ENCODE measurements at places on chromosomes 1 and 21.

DNA sequence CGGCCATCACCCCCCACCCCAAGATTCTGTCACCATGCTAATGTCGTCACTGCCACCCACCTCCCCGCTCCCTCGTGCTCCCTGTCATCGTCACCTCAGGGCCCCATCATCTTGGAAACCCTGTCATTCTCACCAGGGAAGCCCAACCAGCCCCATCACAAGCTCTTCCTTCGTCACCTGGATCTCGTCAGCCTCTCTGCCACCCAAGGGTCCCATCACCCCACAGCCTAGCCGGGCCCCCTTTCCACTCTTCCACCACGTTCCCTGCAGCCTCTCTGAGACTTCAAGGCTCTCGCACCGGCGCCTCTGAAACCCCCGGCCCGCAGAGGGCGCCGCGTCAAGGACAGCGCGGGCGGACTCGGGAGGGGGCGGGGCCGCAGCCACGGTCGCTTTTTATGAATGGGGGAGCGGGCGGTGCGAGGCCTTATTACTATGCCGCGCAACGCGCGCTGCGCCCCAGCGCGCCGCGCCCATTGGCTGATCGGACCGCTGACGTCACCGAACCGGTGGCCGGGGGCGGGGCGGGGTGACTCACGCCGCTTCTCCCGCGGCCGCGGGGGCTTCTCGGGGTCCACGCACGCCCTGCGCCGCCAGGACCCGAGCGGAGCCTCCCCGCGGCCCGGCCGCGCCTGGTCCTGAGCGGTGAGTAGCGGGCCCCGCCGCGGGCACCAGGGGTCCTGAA lies at the start of gene GPR3:
GPR3 (plus strand) TSS at position 527 of the 682 bp plus-strand sequence. CDS start 1,177 bp downstream, outside the sequence.
- peak; percentile 85 for DNase-seq

GRCh38 chr1:7223334-7224080 lies 438.3 kb downstream of the CAMTA1 start:
- no peak for DNase-seq

DNA sequence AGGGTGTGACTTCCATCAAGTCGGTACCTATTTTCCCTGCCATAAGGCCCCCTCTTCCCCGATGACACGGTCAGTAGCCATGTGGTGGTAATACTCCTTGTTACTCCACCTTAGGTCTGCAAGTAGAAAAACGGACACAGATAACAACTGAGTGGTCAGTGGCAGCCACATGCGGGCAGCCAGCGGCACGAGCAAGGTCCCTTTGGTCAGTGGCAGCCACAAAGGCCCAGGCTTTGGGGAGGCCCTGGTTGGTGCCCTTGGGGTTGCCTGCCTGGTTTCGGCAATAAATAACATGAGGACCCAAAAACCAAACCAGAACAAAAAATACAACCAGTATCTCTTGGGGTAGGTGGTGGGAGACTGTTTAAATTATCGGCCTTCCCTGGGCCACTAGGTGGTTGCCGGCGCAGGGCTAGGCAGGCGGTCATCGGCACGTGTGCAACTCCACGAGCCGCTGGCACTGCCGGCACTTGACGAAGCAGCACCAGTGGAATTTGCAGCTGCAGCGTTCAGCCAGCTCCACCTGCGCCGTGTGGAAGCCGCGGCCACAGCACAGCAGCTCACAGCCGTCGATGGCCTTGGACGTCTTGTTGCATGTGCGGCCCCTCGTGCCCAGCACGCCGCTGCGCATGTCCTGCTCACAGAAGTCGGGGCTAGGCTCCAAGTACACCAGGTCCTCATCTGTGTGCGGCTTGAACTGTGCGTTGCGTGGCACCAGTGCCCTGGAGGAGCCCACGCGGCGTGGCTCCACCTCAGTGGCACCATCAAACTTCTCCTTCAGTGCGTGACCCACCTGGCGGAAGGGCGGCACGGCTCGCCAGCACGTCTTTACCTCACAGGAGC lies 23.1 kb downstream of the WNT4 start:
- no peak for DNase-seq

DNA sequence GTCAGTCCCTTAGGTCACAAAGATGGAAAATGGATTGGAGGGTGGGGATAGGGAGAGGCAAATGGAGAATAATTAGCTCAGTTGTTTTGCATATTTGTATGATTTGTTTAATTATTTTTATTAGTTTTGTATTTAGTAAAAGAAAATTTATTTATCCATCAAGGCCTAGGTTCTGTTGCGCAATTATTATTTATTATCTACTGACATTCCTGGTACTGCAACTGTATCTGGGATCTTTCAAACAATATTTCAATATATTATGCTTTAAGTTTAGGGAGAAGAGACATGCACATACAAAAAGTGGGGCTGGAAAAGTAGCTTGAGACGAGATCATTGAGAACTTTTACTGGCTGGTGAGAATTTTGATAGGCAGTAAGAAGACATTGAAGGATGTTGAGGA lies 316.4 kb upstream of the SGIP1 start:
- no peak for DNase-seq

DNA sequence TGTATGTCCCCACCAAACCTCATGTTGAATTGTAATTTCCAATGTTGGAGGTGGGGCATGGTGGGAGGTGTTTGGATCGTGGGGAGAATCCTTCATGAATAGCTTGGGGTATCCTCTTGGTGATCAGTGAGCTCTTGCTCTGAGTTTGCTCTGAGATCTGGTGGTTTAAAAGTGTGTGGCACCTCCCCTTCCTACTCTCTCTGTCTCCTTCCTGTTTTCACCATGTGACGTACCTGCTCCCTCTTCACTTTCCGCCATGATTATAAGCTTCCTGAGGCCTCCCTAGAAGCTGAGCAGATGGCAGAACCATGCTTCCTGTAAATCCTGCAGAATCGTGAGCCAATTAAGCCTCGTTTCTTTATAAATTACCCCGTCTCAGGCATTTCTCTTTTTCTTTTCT lies 40.0 kb upstream of the OSBPL9 start:
- DNase-seq, result no peak

DNA sequence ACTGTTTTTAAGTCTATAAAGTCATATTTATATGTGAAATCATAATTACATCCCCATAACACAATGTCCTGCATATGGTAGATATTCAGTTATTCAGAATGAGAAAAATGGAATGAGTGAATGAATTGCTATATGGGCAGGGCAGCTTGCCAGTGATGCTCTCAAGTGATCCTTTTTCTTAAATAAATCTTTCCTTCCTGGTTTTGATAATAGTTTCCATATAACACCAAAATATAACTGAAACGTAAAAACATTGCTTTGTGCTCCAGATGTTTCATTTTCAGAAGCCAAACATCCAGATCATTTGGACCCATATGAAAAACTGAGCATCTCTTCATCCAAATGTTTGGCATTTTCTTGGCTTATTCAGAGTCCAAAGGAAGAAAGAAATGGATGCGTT lies 30.2 kb upstream of the RGS8 start:
- no peak for DNase-seq

- no peak for DNase-seq
Measured at GRCh38 chr1:220784751-220785150, 2.0 kb upstream of the MTARC1 start.

GRCh38 chr21:37552496-37553029 lies 186.0 kb downstream of the DYRK1A start:
- DNase-seq, result no peak

DNA sequence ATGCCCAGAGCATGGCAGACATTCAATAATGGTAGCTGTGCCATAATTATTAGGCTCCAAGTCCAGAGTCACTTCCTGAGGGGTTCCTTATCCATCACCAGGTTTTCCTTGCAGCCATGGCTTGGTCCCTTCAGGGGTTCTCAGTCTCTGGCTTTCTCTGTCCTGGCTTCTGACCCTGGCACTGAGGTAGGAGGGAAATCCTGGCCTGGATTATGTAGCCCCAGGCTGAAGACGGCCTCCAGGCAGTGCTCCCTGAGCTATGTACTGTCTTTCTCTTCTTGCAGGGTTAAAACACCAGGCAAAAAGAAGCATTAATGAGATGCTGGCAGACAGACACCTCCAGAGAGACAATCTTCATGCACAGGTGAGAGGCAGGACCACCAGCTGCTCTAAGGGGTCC lies 9.5 kb upstream of the PADI3 start:
- DNase-seq, result peak; percentile 90

DNA sequence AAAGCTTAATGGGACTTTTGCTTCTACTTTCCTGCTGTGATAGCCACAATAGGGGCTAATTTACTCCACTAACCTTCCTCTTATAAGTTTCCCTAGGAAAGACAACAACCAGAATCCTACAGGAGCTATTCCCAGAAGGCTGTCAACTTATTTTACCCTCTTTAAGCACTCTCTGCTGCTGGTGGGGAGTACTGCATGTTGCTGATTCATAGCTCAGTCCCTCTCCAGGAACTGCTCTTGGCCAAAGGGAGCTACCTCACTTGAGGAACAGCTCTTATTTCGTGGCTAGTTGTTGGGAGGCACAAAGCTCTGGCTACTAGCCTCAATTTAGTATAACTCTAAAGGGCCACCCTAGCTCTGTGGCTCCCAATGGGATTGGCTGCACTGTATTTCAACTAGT lies 37.2 kb downstream of the ADSS2 start:
- no peak for DNase-seq

DNA sequence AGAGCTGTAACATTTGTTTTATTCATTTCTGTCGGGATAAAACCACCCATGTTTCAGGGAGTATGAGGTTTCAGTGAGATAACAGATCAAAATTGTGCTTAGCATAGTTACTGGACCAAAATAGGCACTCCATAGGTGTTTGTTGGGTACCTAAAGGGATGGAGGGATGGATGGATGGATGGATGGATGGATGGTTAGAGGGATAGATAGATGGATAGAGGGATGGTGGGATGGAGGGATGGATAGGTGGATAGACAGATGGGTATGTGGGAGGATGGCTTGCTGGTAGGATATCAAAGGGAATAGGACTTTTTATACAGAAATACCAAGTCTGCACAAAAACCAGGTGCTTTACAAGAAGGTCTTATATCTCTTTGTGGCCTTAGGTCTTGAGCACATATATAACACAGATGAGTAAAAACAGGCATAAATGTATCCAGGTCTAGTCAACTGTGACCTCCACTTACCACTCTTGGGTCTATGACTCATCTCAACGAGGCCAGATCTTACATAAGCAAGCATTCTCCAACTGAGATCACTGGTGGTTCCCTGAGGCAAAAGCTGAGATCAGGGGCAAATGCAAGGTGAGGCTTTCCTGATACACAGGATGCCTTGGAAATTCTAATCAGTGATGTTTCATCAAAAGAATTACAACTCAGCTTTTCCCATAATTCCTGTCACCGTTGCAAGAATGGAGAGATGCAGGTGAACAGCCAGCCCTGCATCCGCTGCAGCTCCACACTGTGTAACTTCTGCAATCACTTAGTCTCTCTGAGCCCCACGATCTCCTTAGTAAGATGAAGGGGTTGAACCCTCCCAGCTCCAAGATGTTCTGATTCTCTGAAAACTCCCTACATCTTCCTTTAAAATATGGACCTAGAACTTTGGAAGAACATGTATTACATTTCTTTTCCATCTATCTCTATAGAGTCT lies 32.0 kb downstream of the PTAFR start:
- DNase-seq, result no peak

All from renal pelvis (tissue), 12 donors.